ENCODE measurements at places on chromosomes 1 and 21.

- DNase-seq = no peak
Observed at GRCh38 chr1:65243491-65243890, 65.9 kb upstream of the DNAJC6 start.

- no peak for DNase-seq
Observed at GRCh38 chr1:237687804-237688203, 202.9 kb downstream of the ZP4 start.

DNA sequence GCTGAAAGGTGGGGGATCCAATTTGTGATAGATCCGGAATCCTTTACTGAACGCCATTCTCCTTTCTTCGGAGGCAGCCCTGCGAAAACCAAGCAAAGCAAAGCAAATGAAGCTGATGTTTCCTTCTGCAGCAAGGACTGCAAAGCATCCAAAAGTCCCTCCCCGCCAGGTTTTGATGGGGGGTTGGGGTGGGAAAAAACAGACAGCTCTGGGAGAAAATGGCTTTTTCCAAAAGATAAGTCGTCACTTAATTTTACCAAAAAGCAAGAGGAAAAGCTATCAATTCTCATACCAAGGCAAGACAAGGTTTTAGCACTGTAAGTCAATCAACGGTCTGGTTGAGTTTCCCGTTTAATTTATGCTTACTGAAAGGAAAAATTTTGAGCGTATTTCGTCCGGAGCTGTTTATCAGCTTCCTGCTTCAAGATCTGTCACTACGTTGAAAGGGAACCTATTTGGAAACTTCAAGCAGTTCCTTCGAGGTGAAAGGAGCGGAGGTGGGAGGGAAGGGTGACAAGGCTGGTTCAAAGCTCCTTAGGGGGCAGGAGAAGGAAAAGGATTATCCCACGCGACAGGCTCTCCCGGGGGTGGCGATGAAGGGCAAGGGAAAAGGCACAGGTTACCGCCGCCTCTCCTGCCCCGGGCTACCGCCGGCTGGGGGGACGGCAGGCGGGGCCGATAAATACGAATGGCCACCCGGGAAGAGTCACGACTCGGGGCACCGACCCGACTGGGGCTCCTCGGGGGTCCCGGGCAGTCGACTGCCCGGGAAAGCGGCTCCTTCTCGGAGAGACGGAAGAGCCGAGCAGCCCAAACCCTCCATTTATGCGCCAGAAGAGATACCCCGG lies 750 bp downstream of the SYNJ1 start:
- DNase-seq = peak; percentile 9

GRCh38 chr1:151976858-151977257 lies 16.8 kb downstream of the S100A10 start:
- no peak for DNase-seq

GRCh38 chr1:106268070-106268469 lies 788.4 kb upstream of the PRMT6 start:
- DNase-seq = no peak

DNA sequence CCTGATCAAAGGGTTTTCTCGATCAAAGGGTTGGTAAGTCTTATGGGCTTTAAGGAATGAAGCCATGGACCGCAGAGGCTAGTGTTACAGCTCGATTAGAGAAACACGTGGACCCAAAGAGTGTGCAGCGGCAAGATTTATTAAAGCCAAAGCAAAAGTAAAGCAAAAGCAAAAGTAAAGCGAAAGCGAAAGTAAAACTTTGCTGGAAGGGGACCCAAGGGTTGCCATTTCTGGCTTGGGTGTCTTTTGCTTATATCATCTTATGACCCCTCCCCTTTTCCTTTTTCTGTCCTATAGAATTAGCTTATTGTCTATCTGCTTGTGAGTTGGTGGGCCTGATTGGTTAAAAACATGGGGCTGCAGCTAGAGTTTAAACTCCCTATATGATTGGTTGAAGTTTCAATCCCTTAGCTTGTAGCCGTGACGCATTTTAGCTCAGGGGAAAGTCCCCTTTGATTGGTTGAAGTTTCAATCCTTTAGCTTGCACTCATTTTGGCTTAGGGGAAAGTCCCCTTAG lies 957.0 kb downstream of the AMY1C start:
- no peak for DNase-seq

DNA sequence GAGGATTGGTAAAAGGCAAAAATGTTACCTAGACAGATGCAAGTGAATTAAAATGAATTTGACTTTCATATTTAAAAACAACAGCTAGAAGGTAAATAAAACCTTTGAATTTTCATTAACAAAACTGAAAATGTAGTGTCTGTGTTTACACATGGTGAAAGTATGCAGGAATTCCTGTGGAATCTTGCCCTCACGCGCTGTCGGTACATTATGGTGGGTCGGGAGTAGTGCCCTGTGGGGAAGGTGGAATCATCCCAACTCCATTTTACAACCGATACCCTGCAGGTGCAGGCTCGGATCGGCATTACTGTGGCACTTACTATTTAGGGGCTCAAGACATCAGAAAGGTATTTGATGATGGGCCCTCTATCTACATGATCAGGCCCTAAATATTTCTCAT lies 197.2 kb upstream of the MAP1LC3C start:
- no peak for DNase-seq

DNA sequence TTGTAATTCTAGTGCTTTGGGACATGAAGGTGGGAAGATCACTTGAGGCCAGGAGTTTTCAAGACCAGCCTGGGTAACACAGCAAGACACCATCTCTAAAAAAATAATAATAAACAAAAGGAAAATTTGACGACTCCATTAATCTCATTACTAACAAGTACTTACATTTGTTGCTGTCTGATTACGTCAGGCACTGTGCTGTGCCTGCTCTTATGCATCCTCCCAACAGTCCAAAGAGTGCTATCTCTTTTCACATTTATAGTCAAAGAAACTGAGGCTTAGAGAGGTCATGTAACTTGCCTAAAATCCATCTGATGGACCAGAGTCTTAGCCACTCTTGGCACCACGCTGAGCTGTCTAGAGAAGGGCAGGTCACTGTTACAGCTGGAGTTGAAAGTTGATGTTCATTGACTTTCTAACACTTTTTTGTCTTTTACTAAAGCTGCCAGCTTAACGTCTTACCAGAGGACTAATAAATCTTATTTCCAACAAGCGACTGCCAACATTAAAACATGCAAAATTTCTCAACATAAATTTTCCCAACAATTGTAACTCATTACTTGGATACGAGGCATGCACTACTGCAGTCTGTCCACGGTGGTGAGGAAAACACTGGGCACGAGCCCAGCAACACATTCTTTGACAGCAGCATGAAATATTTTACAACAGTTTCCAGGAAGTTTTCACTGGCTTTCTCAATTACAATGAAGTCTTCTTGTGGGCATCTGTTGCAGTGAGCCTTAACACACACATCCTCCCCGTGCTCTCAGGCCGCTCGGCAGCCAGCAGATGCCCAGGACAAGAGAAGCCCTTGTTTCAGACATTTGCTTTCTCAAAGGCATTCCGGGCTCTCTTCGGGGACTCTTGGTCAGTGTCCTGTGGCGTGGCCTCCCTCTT lies 262.9 kb upstream of the PROX1 start:
- no peak for DNase-seq

DNA sequence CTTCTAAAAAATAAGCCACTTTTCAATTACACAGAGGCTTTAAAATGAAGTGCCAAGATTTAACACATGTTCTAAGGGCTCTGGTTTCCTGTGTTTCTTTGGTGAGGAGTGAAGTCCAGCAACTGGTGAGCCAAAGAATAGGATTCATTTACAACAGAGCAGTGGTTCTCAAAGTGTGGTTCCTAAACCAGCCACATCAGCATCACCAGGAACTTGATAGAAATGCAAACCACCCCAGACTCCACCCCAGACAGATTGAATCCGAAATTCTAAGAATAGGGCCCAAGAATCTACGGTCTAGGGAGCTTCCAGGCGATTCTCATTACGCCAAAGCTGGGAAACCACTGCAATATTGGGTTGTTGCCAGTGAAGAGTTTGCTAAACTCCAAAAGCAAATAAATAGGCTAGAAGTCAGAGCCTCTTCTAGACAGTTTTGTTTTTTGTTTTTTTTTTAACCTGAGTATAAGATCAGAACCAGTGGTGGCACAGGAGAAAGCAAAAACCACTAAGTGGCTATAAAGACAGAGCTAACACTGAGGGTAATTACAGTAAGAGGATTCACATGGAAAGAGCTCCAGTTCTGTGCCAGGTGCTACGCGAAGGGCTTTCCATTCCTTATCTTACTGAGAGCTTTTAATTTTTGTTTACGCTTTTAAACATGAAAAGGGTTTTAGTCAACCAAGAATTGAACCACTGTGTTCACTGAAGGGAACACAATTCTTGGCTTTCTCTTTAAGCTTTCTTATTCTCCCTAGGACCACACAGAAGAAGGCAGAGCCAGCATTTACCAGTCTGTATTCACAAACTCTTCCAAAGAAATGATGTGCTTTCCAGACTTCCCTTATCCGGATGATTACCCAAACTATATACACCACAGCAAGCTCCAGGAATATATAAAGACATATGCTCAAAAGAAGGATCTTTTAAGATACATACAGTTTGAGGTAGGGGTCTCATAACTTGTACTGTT lies 42.4 kb upstream of the FMO2 start:
- DNase-seq = no peak

- no peak for DNase-seq
Observed at GRCh38 chr1:156356262-156356874, 12.6 kb upstream of the RHBG start.

GRCh38 chr1:187266051-187266450 lies 437.3 kb downstream of the PLA2G4A start:
- no peak for DNase-seq

DNA sequence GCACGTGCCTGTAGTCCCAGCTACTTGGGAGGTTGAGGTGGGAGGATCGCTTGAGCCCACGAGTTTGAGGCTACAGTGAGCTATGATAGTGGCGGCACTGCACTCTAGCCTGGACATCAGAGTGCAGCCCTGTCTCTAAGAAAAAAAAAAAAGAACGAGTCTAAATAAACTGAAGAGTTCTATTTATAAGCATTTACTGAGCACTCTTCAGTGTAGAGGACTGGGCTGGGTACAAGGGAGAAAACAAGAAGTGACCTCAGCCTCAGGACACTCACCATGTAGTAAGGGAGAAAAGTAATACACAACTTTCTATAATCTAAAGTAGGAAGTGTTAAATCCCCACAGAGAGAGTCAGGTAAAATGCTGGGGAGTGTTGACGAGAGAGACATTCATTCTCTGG lies 35.0 kb downstream of the NAV1 start:
- no peak for DNase-seq

DNA sequence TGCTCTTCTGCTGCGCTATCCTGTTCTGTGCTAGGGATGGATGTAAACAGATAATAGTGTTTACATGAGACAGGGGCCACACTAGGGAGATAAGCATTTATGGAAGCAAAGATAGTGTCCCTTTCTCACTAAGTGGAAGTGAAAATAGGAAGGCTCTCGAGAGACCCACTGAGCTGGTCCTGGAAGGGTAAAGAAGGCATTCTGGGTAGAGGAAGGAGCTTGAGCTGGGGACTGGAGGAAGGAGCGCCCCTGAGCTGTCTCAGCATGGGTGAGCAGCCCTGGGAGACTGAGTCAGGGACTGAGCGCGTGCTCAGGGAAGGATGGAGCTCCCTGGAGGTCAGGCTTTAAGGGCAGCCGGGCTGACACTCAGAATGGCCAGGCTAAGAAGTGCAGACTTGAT lies 93.3 kb downstream of the IGSF21 start:
- no peak for DNase-seq

GRCh38 chr1:205434738-205435137 lies 12.9 kb upstream of the LEMD1 start:
- DNase-seq = no peak

- no peak for DNase-seq
Observed at GRCh38 chr1:200242110-200243041, 167.5 kb downstream of the ZNF281 start.

- DNase-seq = no peak
Observed at GRCh38 chr1:57214951-57215575, 208.8 kb downstream of the DAB1 start.

GRCh38 chr1:93845538-93846205 lies 33.3 kb downstream of the DNTTIP2 start:
- no peak for DNase-seq

DNA sequence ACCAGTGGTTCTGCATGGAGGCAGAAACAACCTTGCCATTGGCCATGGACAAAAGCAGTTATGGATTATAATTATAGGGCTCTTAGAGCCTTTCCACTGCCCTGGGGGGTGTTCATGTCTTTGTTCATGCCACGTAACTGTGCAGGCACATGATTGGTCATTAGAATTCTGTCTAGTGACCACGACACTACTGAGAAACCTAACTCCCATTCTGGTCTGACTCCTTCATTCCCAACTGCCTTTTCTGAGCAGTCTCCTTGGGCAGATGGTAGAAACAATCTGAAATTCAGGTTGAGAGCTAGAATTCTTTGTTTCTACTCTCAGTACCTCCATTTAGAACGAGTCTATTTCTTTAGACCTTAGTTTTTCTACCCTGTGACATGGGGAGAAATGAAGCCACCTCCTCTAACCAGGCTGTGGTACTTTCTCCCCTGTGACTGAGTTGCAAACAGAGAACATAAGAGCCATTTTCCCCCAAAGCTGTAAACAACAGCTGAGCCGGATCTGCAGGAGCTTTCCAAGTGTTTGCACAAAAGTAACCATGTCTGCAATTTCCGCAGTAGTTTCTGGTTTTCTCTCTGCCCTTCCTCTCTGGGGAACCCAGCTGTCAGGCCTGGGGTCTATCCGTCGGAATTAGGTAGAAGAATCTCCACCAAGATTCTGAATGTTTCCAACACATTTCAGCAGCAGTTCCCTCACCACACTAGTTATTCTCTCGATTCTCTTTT lies 37.7 kb upstream of the IPO9 start:
- DNase-seq = no peak

- no peak for DNase-seq
Observed at GRCh38 chr1:67169932-67170331, 3.7 kb downstream of the IL23R start.

- DNase-seq = no peak
Observed at GRCh38 chr1:211127166-211127565, 6.8 kb downstream of the KCNH1 start.

- DNase-seq = no peak
Observed at GRCh38 chr1:31575369-31576140, 760 bp upstream of the TINAGL1 start.

DNA sequence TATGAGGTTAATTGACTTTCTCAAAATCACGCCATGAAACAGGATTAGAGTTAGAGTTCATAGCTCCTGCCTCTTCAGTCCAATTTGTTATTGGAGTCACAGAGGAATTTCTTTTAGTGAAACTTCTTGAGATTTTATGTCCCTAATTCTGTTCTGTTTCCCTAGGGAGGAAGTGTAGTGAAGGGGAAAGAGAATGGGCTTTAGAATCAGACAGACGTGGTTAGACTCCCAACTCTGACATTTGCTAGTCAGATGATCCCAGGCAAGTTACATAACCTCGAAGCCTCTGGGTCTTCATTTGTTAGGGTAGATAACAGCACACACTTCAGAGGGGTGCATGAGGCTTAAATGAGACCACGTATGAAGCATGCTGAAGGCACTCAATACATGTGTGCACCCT lies 83.9 kb downstream of the ASTN1 start:
- no peak for DNase-seq

DNA sequence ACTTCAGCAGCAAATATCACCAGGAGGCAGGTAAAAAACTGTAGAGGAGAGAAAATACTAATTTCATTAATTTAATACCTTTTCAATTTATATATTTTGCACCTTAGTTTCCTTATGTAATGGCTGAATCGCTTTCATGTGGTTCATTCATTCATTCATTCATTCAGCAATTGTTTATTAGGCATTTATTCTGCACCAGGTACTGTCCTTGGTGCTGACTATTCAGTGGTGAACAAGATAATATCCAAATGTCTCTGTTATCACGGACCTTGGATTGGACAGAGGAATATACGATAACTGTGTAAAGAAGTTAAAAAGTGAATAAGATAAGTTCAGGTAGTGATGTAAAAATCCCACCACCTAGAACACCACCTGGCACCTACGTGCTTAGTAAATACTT lies 28.8 kb downstream of the TSPAN2 start:
- no peak for DNase-seq
